T-helper 2 cell (primary cell): ENCODE measurements at places on chromosomes 4 and X.

- DNase-seq: no peak
Measured at GRCh38 chr4:91114386-91114785, 987.2 kb downstream of the CCSER1 start.

GRCh38 chr4:188783606-188784160 lies 644.4 kb downstream of the TRIML1 start:
- DNase-seq: no peak

GRCh38 chr4:181863856-181864255 lies 379.3 kb upstream of the TENM3 start:
- no peak for DNase-seq

GRCh38 chrX:123975180-123975579 lies 13.7 kb downstream of the STAG2 start:
- no peak for DNase-seq

- no peak for DNase-seq
Measured at GRCh38 chr4:7431696-7432530, 2.8 kb downstream of the PSAPL1 start.

DNA sequence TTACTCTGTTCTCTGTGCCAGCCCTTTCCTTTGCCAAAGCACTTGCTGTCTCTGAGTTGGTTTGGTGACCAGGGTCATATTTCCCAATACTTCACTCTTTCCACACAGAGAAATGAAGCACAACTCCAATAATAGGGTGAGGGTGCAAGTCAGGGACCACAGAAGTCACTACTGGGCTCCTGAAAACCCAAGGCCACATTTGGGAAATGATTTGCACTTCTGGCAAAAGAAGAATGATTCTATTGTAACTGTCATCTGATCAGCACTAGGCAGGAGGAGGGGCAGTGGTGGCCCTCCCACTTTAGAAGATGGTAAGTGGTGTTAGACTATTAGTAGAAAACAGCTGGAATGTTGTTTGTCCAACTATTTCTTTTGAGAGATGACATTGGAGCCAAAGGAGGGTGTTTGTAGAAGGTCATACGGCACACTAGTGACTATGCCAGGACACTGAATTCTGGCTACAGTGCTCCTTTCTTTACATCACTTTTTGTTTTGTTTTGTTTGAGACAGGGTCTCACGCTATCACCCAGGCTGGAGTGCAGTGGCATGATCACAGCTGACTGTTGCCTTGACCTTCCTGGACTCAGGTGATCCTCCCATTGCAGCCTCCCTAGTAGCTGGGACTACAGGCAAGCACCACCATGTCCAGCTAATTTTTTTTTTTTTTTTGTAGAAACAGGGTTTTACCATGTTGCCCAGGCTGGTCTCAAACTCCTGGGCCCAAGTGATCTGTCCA lies 10.8 kb upstream of the HADH start:
- no peak for DNase-seq

- no peak for DNase-seq
Measured at GRCh38 chr4:76614589-76614988, 179.6 kb downstream of the SHROOM3 start.

- no peak for DNase-seq
Measured at GRCh38 chr4:132097041-132097440, 1052.1 kb upstream of the PCDH10 start.

- no peak for DNase-seq
Measured at GRCh38 chrX:124467202-124467601, 120.8 kb downstream of the SH2D1A start.

DNA sequence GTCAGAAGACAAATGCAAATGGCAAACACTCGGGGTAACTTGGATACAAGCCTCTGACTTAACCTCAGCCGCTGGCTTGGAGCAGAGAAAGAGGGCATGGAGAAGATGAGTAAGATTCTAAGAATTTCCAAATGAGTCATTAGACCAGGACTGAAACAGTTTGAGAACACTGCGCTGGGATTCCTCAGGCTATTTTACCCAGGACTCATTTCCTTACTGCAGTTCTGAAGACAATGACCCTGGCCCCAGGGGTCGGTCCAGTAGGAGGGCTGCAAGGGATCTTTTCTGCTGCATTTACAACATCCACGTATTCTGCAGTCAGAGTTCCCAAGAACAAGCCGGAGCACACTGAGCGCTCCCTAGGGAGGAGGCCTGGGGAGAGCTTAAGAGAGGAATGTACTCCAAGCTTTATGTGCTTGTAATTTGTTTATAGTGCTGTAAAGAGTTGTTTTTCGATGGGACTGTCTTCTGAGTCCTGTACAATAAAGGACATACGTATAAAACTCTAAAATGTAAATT lies 27.3 kb upstream of the SORBS2 start:
- no peak for DNase-seq

DNA sequence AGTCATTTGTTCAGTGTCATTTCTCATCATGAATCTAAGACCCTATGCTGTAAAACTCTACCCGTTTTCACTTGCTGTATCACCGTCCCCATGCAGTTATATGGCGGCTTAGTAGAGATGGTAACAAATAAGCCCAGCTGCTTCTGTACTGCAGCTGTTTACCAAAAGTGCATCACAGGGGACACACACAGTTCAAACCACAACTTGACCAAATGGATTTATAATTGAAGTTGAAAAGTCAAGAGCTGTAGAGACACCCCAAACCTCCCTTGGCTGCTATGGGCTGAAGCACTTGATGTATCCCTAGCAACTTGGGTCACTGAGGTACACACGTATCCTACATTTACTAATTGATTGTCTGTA lies 219.0 kb upstream of the FGF13 start:
- DNase-seq: no peak

DNA sequence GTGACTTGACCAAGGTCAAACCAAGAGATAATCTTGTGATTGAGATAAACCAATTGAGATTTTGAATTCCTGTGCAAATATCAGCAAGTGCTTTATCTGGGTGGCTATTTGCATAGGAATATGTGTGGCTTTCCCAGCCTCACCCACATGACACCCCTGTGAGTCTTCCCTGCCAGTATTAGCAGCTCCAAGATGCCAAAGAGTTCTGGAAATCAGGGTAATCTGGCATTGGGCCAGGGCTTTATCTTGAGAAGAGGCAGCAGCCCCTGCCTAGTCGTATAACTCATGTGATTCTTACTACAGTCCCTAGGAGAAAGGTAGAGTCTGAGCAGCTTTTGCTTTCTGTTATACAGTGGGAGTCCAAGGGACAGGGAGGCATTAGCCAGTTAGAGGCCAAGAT lies 87.7 kb downstream of the RLIM start:
- DNase-seq: no peak

DNA sequence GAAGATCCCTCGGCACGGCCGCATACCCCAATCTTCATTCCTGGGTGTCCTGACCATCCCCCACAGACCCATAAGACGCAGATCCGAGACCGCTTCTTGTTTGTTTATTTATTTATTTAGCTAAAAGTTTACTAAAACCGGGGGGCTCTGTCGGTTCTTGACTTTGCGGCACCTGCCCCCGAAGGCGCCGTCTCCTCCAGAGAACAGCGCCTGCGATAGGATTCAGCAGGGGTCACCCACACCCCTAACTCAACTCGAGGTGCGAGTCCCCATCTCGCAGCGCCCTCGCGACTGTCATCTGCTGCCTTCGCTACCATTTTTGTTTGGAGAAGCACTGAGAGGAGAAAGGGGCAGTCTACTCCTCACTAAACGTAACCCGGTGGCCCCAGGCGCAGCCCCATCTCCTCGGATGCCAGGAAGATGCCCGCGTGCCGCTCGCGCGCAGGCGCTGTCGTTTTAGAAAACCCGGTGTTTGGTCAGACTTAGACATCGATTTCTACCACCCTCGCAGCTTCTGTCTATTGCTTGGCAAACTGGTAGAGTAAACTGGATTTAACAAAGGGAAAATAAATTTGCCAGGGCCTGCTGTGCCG lies 18.9 kb upstream of the GPR101 start:
- no peak for DNase-seq
